ENCODE measurements at places on chromosomes 4 and X.

- peak; percentile 19 for DNase-seq
Measured at GRCh38 chrX:97211070-97211469, 327.4 kb downstream of the RPA4 start.

GRCh38 chr4:81164623-81165416 lies 50.2 kb downstream of the PRKG2 start:
- no peak for DNase-seq

DNA sequence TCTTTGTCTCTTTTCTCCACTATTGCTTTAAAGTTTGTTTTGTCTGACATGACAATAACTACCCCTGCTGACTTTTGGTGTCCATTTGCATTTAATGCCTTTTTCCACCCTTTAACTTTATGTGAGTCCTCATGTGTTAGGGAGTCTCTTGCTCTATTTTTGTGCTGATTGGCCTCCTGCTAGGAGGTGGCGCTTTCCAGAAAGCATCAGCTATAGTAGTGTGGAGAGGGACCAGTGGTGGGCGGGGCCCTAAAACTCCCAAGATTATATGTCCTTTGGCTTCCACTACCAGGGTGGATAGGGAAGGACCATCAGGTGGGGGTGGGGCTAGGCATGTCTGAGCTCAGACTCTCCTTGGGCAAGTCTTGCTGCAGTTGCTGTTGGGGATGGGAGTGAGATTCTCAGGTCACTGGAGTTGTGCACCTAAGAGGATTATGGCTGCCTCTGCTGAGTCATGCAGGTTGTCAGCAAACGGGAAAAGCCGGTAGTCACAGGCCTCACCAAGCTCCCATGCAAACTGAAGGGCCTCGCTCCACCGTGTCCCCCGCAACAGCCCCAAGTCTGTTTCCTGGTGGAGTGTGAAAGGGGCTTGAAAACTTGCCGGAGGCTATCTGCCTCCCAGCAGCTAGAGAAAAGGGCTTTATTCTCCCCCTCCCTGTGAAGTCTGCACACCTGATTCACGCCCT lies 156.3 kb downstream of the CPEB2 start:
- no peak for DNase-seq

DNA sequence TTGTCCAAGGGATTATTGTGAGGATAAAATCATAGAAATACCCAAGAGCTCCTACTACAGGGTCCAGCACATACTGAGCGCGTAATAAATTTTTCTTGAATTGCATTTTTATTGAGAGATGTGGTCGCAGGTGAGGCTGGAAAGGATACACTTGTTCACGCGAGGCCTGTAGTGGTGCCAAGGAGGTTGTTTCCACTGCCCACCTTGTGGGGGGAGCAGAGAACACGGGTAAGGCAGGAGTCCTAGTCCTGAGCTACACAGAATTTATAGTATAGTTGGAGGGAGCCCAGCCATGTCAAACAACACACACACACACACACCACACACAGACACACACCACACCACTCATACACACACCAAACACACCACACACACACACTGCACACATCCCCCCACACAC lies 31.8 kb upstream of the CYP4V2 start:
- DNase-seq = no peak

DNA sequence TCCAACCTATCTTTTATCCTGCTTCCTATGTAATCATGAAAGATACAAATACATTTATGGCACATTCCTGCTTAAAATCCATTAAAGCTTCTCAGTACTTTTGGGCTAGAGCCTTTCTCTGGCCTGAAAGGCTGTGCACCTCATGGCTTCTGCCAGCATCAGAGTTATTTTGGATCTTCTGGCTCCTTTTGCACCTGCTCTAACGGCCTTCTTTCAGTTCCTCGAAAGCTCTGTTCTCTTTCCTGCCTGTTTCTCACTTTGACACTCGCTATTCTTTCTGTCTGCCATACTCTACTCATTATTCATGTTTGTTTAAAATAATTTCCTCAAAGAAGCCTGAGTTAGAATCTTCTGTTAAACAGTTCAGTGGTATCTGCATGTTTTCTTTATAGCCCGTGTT lies 86.0 kb downstream of the LRP2BP start:
- peak; percentile 27 for DNase-seq

DNA sequence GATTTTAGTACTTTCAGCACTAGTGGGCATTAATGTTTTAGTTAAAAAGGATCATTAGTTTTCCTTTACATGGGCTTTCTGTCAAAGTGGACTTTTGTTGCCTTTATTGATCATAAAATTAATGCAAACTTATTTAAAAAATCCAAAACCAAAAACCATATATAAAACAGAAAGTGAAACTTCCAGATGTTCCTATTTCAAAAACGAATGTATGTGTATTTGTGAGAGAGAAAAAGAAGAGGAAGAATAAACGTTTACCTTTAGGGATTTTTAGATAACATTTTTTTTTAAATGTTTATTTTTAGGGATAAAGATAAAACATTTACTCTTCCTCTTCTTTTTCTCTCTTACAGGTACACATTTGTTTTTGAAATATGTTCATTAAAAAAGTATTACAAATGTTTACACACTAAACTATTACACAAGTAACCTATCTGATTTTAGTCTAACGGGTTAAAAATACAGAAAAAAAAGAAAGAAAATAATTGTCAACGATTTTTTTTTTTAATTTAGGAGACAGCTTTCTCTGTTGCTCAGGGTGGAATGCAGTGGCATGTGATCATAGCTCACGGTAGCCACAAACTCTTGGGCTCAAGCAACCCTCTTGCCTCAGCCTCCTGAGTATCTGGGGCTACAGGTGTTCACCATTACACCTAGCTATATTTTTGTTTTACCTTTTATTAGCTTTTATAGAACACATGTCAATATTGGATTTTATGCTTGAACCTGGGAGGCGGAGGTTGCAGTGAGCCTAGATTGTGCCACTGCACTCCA lies 16.8 kb upstream of the COX18 start:
- DNase-seq = no peak

- DNase-seq = peak; percentile 3
Measured at GRCh38 chr4:141977433-141977832, 341.1 kb downstream of the IL15 start.

DNA sequence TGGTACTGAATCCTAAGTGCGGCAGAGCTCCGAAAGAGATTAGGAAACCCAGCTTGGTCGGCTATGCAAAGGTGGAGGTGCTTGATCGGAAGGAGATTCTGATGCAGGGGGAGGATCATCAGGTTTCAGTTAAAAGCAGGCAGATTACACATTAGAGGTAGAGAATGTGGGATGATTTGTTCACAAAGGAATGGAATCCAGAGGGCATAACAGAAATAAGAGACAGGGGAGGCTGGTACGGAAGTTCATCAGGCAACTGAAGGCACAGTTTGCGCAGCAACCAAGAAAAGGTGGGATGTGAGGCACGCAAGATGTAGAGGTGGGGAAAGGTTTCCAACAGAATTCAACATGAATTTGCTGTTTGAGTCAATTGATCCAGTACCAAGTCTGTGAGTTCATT lies 424 bp upstream of the ZNF330 start:
- no peak for DNase-seq

DNA sequence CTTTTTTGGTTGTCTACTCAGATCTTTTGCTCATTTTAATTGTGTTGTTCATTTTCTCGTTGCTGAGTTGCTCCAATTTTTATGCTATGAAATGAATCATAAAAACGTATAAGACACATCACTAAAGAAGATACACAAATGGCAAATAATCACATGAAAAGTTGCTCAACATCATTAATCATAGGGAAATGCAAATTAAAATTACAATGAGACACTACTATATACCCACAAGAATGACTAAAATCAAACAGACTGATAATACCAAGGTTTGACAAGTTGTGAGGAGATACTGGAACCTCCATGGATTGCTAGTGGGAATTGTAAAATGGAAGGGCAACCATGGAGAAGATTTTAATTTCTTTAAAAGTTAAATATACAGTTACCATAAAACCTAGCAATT lies 17.0 kb downstream of the GSTCD start:
- DNase-seq = no peak

DNA sequence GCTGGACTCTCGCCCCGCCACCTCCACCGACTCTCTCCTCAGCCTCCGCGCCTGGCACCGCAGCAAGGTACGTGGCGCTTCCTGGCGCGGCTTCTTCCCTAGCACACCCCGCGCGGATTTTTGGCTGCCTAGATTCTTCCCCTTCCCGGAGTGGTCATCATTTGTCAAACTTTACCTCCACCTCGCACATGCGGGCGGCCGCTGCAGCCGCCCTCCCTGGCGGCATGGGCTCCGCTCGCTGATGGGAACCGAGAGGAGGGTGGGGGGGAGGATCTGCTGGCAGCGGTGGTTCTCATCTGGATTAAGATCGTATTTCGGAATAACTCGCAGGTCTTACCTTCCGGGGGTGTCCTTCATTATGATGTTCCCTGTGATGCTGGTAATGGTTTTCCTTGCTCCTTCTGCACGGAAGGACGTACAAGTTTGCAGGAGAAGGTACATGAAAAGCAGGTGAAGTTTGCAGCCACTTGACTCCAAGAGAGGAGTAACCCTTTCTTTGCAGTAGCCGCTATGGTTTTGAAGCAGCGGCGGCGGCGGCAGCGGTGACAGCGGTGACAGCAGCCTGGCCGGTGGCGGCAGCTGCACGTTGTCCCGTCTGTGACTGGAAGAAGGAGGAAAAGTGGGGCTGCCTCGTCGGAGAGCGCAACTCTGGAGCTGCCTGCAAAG lies 2183.9 kb upstream of the TENM3 start:
- no peak for DNase-seq

DNA sequence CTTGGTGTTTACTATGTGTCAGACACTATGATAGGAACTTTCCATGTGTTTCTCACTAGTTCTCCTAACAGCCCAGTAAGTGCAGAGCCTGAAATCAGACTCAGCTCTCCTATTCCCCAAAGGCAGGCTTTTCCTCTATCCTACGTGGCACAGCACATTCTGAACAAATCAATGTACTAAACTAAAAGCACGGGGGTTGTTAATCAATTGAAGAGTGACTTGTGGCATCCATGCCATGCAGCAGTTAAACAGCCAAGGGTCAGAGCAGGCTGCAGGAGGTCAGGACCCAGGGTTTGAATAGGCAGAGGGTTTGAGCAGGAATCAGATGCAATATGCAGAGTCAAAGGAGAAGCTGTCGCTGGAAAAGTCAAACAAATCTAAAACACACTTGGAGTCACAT lies 289.7 kb upstream of the LDB2 start:
- DNase-seq = no peak

DNA sequence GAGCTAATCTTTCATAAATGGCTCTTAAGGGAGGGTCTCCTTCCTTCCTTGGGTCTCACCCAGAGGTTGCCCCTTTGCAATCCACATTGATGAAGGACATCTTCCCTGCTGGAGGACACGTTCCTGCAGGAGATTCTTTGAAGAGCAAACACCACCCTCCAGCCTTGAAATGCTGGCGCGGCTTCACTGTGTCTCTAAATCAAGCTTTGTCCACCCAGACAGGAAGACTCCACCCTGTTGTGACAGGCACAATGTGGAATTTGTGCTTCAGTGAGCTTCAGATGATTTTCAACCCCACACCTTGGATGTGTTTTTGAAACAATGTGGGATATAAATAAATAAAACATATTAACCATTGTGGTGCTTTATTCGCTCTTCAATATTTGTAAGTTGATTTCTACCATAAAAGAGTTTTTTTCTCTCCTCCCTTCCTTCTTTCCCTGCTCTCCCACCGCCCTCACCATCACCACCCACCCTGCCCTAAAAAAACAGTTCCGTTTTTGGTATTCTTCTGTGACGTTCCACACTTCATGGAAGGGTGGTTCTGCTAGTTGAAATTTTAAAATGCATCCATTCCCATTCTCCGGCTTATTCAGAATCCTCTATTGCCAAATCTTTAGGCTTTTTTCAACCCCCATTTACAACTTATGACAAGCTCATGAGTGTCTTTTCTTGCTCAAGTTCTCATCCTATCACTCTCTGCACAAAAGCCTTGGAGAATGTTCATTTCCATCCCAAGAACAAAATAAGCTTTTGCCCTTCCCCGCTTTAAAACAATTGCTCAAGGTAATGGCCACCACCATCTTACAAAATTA lies 264.3 kb downstream of the RAPGEF2 start:
- no peak for DNase-seq

Measured in activated CD4-positive, alpha-beta T cell treated with anti-CD3 and anti-CD28 coated beads, Interleukin-2, amount 50 U/mL, for 16 hours (primary cell).